ENCODE measurements at places on chromosomes 7 and 10.
A peak's percentile ranks its signal among the peaks of the same experiment; 100 is the strongest.

- DNase-seq: no peak
Measured at GRCh38 chr7:120168066-120168465, 104.9 kb upstream of the KCND2 start.

DNA sequence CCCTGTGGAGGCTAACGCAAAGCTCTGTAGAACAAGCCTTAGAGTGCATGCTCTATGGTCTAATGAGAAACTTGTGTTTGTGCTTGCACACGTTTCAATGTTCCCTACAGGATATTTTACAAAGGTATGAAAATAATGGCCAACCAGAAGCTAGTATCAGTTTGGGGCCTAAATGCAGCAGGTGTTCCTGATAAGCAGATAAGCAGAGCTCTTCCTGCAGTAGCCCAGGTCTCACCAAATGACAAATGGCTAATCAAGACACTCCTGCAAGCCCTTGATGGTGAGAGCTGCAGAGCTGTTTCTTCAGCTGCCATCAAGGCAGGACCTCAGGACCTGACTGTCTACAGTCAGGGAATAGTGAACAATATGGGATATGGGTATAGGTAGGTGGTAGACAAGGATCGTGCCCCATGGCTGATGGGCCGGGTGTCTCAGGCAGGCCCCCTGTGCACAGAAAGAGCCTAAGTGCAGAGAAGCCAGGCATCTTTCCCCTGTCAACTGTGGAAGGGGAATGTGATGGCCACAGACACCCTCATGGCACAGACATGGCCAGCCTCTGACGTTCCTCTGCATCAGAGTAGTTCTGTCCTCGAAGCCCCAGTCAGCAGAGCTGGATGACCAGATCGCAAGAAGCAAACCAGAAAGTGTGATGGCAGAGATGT is 23.2 kb upstream of the RASSF4 start:
- DNase-seq: no peak

GRCh38 chr10:93806903-93807302 is 49.2 kb downstream of the LGI1 start:
- no peak for DNase-seq

- no peak for DNase-seq
Measured at GRCh38 chr7:43679210-43680068, 49.9 kb downstream of the COA1 start.

DNA sequence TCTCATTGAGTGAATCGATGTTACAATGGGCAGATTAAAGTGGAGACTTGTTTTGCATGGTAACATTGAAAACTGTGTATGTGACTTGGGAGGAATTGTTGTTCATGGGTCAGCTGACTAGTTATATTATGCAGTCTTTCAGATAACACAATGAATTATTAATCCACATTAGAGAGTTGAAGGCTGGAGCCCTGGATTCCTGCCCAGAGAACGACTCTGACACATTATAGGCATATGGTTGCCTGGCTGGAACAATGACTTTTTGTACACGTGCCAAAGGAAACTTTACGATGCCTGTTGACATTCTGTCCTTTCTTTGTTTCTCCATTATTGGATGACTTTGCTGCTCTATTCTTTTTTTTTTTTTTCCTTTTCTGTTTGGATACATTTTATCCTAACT is 52.3 kb upstream of the TMEM229A start:
- DNase-seq: no peak

DNA sequence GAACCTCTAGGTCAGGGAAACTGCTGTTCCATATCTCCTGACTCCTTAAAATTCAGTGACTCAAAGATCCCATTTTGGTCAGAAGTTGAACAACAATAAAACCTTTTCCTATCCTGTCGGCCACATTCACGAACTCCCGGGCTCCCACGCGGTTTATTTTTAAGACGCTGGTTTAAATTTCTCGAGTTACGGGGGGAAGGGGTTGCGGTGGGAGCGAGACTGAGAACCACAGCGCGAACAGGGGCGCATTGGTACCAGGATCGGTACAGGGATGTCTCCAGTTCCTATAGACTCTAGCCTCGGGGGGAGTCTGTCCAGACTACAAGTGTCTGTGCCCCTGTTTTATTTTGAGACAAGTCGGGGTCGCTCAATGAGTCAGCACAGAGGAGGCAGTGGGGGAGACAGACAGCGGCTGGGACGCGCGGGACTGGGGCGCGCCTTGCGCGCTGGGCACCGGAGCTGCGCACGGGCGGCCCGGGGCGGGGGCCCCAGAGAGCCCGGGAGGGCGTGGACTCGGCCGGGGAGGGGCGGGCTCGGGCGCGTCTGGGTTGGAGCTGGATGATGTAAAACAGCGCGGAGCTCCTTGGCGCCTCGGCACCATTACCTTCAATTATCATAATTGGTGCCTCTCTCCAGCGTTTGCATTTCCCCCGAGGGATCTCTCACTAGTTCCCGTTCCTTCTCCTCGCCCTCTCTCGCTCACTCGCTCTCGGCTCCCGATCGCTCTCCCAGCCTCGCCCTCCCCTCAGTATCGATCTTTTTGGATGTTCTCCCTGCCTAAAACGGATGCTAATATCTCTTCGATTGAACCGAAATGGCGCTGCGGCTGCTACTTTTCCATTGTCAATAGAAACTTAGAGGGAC is 8.7 kb upstream of the BAMBI start:
- no peak for DNase-seq

DNA sequence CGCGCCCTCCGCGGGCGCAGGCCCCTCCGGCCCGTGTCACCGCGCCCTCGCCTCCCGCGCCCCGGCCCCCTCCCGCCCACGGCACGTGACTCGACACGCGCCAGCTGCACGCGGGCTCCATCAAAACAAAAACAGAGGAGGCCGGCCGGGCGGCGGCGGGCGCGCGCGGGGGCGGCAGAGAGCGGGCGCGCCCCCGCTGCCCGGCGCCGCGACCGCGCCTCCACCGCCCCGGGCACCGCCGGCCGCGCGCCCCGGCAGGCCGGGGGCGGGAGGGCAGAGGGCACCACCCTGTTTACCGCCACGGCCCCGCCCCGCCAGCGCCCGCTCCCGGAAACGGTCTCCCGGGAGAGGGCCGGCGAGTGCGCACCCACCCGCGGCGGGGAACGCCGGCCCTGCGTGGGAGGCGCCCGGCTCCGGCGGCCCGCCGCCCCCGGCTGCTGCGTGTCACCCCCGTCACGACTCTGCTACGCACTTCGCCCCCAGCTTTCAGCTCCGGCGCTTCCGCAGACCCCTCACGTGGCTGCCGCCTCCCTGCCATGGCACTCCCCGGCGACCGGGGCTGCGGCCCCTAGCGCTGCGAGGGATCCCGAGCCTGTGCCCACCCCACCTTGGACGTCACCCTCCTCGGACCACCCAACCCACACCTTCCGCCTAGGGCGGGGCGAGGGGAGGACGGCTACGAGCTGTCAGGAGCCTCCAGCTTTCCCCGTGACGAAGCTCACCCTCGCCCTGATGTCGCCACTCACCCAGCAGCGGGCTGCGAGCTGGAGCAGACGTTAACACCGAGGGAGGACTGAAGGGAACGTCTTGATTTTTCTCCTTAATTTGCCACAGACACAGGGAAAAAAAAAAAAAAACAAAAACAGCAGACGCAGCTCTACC is 221.6 kb upstream of the MKLN1 start:
- DNase-seq: peak; percentile 79

DNA sequence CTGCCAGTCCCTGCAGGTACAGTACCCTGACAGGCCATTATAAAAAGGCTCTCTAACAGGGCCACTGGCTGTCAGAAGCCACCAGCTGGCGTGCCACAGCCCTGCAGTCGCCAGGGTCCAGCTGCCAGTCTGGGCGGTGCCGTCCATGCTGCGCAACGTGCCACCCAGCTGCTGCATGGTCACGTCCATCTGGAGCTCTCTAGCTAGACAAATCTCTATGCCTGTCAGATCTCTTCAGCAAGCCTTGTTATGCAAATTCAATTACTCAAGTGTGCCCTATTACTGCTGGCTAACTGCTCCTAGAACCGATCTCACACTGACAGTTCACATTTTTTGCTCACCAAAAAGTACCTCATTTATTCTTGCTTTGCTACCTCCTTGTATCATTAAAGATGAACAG is 75.9 kb downstream of the HIBADH start:
- no peak for DNase-seq

DNA sequence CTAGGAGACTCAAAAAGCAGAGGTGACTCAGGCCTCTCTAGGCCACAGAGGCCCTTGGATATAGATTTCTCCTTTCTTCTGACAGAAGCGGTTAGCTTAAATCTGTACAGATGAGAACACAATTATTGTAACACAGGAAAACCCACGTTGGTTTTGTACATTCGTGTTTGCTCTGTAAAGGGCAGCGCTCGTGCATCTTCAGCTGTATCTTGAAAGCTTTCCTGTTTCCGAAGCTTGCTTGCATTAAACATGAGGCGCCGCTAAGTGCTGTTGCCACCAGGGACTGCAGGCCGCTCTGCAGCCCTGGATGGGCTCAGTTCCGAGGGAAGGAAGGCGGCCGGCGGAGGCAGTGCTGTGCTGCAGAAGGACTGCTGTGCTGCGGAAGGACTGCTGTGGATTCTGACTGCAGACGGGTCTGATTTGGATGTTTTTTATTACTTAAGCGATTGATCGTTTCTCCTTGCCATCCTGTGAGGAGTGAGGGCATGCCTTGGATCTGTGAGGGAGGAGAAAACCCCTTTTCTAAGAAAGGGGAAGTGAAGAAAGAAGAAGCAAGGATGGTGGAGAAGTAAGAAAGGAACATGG is 53.3 kb downstream of the FHIP2A start:
- DNase-seq: no peak
